ENCODE measurements at places on chromosomes 16 and 17.
A peak's percentile ranks its signal among the peaks of the same experiment; 100 is the strongest.

DNA sequence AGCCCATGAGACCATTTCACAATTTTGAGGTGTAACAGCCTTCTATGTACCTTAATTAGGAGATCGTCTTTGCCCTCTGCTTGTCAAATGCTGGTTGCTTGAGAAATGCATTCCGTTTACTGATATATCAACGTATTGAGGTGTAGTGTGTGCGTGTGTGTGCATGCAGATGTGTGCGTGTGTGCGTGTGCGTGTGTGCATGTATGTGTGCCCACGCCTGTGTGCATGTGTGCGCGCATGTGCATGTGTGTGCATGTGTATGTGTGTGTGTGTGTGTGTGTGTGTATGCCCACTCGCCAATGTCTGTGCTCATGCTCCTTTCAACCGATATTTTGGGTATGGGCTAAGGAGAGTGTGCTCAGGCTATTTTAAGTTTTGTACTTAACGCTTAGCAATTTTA lies 81.5 kb upstream of the ZFHX3 start:
- no peak for DNase-seq

DNA sequence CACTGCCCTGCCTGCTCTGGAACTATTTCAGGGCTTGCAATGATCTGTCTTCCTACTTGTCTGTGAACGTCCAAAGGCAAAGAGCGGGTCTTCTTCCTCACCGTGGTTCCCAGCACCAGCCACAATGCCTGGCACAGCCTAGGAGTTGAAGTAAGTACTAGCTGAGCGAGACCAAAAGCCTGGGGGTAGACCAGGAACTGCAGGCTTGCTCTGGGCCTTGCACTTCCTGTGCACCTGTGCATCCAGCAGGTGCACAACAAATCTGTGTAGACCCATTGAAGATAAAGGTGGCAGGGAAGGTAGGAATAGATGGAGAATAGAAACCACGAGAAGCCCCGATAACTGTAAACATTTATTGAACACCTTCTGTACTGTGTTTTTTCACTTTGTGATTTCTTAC lies 4.6 kb downstream of the FAM171A2 start:
- no peak for DNase-seq

DNA sequence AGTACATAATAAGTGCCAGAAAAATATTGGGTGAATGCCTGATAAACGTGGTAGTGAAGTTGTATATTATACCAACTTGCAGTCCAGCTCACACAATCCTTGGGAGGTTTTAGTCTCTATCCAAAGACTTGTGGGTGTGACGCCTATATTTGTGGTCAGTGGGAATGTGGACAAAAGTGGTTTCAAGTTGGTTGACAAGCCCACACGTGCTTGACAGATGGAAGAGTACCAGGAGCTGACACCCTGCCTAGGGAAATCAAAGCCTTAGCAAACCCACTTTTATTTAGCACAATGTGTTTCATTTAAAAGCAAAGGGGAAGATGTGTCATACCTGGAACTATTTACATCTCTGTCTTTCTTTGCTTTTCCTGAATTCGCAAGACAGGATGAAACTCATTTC lies 79.0 kb downstream of the CA10 start:
- no peak for DNase-seq

GRCh38 chr17:2232244-2232638 lies 71.3 kb downstream of the SMG6 start:
- no peak for DNase-seq

- DNase-seq, result no peak
These were observed 380.4 kb upstream of the CCL2 start for GRCh38 chr17:33874617-33875060.

GRCh38 chr17:59004338-59005111 lies 102.2 kb downstream of the TRIM37 start:
- peak; percentile 69 for DNase-seq

DNA sequence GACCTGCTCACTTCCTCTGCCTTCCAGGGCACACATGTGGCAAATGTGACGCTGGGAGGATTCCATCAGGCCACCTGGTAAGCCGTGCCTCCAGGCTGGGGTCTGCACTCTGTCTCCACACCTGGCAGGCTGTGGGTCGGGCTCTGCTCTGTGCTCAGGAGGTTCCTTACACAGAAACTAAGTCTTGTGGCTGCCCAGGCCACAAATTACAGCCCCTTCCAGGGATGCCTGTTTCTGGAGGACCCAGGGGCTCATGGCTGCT lies 58.2 kb downstream of the RMI2 start:
- no peak for DNase-seq

DNA sequence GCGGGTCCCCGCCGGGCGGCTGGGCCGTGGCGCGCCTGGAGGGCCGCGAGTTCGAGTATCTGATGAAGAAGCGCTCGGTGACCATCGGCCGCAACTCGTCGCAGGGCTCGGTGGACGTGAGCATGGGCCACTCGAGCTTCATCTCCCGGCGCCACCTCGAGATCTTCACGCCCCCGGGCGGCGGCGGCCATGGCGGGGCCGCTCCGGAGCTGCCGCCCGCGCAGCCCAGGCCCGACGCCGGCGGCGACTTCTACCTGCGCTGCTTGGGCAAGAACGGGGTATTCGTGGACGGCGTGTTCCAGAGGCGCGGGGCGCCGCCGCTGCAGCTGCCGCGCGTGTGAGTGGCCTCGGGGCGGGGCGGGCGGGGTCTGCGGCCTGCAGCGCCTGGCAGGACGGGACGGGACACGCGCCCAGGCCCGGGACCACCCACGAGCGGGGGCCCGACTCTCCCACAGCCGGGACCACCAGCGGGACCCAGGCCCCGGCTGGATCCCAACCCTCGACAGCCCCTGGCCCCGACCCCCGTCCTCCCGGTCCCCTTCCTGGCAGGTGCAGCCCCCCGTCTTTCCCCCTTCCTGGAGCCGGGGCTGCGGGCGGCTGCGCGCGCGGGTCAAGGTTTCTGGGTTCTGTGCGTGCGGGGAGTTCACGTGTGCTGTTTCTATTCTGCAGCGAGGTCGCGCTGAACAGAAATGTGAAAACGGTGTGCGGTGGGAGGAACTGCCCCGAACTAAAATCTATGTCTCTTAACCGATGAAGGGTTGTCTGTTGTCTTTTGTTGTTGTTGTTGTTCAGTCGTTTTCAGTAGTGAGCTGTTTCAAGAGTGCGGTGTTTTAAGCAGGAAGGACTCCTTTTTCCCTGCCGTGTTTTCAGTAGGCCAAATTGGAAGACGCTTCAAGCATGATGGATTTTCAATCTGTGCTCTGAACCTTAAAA lies 705 bp downstream of the FOXK2 start:
- peak; percentile 51 for DNase-seq

GRCh38 chr16:12310286-12310685 lies 333.8 kb downstream of the SNX29 start:
- no peak for DNase-seq

DNA sequence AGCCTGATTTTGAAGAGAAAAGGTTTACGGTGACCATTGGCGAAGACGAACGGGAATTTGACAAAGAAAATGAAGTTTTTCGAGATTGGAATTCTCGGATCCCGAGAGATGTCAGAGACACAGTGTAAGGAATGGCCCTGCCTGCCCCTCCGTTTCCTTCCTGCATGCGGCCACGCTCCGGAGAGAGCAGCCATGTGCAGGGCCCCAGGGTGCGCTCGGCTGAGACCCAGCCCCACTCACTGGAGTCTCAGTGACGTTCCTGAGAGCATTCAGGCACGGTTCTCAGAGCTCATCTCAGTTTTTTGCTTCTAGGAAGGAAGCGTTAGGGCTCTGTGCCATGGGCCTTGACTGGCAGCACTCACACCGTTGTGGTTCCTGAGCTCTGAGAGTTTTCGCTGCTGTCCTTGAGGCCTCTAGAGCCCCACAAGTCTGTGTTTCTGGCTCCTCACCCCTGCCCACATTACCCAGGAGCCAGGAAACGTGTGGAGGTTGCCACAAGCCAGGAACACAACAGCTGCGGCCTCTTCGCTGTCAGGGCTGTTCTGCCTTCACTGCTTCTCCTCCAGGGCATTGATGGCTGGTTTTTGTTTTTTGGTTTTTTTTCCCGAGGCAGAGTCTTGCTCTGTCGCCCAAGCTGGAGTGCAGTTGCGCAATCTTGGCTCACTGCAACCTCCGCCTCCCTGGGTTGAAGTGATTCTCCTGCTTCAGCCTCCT lies 29.8 kb downstream of the ZC3H18 start:
- no peak for DNase-seq

DNA sequence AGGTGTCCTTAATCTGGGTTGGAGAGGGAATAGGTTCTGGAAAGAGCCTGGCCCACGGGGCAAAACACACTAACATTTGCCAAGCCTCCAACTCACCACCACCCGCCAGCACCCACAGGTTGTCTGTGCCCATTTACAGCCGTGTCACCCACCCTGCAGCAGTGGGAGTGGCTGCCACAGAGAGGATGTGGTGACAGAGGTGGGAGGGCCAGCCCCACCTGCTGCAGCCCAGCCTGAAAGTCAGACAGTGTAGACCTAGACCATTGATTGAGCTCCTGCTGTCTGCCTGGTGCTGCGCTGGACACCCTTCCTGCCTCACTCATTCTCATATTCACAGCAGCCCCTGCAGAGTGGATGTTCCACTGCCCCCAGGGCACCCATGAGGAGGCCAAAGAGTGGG lies 44.7 kb downstream of the IL21R start:
- DNase-seq, result peak; percentile 68

GRCh38 chr17:65123757-65124675 lies 13.2 kb upstream of the RGS9 start:
- no peak for DNase-seq

GRCh38 chr16:57754354-57755060 lies 18.9 kb downstream of the KATNB1 start:
- DNase-seq, result no peak

All from stimulated activated naive CD8-positive, alpha-beta T cell treated with anti-CD3 and anti-CD28 coated beads, Interleukin-15, Interleukin-2, amounts not matched to agents 100 U/mL and 50 U/mL, for 24 hours (primary cell).